Activated CD8-positive, alpha-beta memory T cell treated with anti-CD3 and anti-CD28 coated beads, Interleukin-2, amount 10 ng/mL, durations not matched to agents 7 days and 5 days (primary cell): ENCODE measurements at places on chromosomes 5 and 9. TPM values are rescaled to one million over a fixed set of nuclear protein-coding genes. Genes with fewer than 3 reads are reported as not detected.

- DNase-seq: no peak
These were observed 433.9 kb upstream of the SLC30A5 start for GRCh38 chr5:68659881-68660280.

DNA sequence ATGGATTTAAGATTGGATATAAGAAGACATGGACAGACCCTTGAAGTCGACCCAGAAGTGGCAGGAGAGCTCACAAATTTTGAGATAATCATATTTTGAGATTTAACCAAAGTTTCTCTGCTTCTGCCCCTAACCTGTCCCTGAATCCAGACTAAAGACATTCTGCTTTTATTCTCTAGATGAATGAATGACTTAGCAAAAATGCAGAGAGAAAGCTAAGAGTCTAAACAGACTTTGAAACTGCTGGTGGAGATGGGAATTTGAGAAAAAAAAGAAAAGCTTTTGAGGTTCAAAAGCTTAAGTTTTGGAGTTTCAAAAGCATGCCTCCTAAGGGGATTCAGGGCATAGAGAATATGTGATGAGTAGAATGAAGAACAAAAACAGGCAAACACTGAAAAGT lies 85.2 kb upstream of the KLF9 start:
- no peak for DNase-seq

DNA sequence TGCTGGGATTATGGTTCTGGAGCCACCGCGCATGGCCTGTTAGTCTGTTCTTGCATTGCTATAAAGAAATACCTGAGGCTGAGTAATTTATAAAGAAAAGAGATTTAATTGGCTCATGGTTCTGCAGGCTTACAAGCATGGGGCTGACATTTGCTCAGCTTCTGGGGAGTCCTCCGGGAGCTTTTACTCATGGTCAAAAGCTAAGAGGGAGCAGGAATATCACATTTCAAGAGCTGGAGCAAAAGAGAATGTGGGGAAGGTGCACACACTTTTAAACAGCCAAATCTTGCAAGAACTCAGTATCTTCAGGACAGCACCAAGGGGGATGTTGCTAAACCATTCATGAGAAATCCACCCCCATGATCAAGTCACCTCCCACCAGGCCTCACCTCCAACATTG lies 12.1 kb downstream of the JAK2 start:
- DNase-seq: no peak

GRCh38 chr5:87170799-87171198 lies 96.9 kb upstream of the RASA1 start:
- DNase-seq: no peak

GRCh38 chr5:109857405-109858031 lies 167.8 kb downstream of the MAN2A1 start:
- no peak for DNase-seq

- DNase-seq: no peak
These were observed 216.8 kb downstream of the SEMA5A start for GRCh38 chr5:9329125-9329524.

GRCh38 chr9:36276781-36277181 lies 18.5 kb upstream of the GNE start:
- DNase-seq: no peak

- no peak for DNase-seq
These were observed 86.4 kb downstream of the NR3C1 start for GRCh38 chr5:143316844-143317631.

DNA sequence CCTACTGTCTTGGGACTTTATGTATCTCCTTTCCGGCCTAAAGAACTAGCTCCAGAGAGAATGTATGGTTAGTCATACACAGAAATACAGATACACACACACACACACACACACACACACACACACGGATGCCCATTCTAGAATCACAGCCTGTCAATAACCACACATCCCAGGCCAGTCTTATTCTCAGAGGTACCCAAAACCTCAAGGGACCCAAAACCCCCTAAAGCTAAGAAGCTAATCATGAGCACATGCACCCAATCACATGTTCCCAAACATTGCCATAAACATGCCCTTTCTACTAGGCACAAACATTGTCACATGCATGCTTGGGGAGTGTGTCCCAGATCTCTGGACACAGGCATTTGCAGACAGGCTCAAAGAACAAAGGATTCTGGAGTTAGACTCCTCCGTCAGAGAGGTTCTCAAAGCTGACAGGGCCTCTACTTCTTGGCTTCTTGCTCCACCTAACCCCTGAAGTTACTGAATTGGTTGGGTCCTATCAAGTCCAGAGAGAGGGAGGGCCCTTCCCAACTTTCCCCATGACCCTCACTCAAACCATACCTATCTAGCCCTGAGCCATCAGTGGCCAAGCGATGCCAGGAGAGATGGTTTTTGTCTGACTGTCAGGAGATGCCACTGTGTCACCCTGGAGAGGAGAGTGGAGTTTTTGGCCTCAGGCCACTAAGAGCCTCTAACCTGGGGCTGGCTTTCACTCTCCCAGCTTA lies 78.7 kb downstream of the NRG2 start:
- DNase-seq: peak; percentile 25

DNA sequence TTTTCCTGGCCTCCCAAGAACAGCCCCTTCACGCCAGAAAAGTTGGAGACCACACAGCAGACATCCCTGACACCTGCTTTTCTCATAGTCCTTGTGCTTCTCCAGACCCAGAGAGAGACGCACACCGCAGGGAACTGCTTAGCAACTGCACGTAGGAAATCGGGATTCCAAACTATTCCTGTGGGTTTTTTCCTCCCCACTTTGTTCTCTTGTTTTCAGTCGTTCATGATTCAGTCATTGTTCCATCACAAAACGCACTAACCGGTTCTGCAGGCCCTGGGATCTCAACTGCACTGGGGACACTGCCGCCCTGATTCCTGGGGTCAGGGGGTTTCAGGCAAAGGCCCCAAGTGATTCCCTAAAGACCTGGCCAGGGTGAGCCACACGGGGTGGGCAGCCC lies 588.0 kb upstream of the KLF4 start:
- no peak for DNase-seq

DNA sequence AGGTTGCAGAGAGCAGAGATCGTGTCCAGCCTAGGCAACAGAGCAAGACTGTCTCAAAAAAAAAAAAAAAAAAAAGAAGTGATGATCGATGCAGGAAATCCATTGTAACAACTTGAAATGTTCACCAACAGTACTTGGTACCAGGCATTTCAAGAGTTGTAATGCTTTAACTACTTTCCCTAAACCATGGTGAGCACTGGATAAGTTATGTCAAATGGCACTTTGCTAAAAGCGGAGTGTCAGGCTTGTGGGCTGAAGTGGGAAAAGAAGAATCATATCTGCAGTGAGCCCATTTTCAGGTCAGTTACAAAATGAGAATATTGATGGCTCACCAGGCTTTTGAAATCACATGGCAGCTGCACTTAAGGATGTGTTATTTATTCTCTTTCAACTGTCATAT lies 202.2 kb downstream of the RFK start:
- no peak for DNase-seq

GRCh38 chr5:54469622-54470021 lies 14.1 kb downstream of the HSPB3 start:
- no peak for DNase-seq

DNA sequence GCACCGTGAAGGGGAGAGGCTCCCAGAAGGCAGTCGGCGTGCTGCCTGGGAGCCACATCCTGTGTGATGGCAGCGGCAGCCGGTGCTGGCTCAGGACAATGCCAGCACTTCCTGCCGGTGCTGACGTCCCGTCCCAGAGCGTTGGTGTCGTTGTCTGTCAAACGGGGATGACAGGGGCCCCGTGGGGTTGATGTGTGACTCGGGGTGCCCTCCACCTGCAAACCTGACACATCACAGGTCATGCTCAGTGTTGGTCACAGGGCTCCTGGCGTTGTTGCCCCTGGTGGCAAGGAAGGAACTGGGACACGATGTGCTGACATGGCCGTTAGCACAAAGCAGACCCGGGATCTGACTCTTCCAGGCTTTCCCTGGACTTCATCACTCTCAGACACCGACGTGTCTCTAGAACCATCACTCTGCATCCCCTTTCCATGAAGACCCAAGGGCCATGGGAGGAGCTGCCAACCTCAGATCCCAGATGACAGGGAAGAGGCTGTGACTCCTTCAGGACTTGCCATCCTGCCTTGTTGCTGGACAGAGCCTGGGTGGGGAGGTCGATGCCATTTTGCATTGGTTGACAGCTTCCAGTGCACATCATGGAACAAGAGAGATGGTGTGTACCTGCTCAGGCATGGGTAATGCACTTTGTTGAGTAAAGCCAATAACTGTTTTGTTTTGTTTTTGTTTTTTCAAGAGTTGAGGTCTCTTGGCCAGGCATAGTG lies 21.5 kb downstream of the PLPP7 start:
- DNase-seq: peak; percentile 82

GRCh38 chr5:150136305-150137167 lies 19.1 kb downstream of the PDGFRB start:
- DNase-seq: no peak

- DNase-seq: no peak
These were observed 37.9 kb downstream of the ARPC5L start for GRCh38 chr9:124899845-124900244.

GRCh38 chr5:154206311-154206710 lies 15.8 kb downstream of the GALNT10 start:
- DNase-seq: no peak

GRCh38 chr9:137275588-137276472 lies 1.7 kb upstream of the TOR4A start:
- DNase-seq: no peak

DNA sequence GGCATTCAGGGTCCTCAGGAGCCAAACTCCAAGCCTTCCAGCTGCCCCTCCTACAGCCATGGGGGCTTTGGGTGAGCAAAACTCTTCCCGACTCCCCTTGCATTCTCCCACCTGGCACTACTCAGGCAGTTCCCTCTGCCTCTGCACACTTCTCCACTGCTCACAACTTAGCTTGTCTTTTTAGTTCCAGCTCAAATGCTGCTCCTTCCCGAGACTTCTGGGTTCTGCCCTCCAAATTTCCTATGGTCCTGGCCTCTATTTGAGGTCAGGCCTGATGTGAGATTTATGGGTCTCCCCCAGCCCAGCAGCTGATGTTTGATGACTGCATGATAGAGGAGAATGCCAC lies 5.7 kb upstream of the SLC25A48 start:
- no peak for DNase-seq

GRCh38 chr5:150164211-150164980 lies 2.2 kb upstream of the CDX1 start:
- DNase-seq: no peak

DNA sequence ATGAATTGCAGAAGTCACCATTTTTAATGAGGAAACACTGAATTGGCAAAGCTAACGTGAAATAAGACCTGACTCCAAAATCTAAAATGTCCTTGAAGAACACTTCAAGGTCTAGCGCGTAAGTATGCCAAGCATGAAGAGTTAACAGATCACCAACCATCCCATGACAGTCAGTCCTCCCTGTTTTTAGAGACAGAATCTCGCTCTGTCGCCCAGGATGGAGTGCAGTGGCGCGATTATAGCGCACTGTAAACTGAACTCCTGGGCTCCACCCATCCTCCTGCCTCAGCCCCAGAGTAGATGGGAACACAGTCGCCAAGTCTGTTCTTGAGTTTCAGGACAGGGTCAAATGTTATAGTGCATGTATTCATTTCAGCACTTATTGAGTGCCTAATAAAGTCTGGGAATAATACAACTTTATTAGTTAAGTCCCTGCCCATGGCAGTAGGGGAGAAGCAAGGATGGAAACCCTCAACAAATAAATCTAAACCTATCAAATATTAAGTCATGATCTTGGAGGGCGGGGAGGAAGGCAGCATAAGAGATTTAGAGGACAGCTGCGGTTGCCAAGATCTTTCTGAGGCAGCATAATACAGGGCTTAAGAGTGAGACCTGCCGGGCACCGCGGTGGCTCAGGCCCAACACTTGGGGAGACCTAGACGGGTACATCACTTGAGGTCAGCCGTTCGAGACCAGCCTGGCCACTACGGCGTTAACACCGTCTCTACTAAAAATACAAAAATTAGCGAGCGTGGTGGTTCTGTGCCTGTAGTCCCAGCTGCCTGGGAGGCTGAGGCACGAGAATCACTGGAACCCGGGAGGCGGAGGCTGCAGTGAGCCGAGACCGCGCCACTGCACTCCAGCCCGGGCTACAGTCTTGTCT lies 1.1 kb downstream of the ATPSCKMT start:
- DNase-seq: peak; percentile 43

- DNase-seq: no peak
These were observed 47.0 kb downstream of the SLC44A1 start for GRCh38 chr9:105291422-105291859.

DNA sequence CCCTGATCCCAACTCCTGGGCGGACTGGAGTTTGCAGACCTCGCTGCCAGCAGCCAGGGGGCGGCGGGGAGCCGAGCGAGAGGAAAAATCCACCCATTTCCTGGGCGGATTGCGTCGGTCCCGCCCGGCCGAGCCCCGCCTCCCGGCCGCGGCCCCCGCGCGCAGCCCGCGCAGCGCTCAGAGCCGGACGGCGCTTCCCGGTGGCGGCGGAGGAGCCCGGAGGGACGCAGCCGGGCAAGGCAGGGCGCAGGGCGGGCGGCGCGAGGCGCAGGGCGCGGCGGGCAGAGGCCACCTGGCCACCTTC lies at the start of gene OLFM1:
Gene OLFM1 (plus strand): TSS at position 180 of the 304 bp plus-strand sequence. CDS start 322 bp downstream, outside the sequence.
- peak; percentile 49 for DNase-seq

The JAK2 gene
- 27.0 TPM for total RNA-seq

The DOK3 gene
- total RNA-seq: 5.7 TPM

The LURAP1L gene
- not detected for total RNA-seq

The TTC16 gene
- 1.2 TPM for total RNA-seq

The CDKN2B gene
- 0.93 TPM for total RNA-seq

The RETREG1 gene
- total RNA-seq: 30.3 TPM

The CDO1 gene
- not detected for total RNA-seq

The GNA14 gene
- not detected for total RNA-seq

The TAF11L10 gene
- total RNA-seq: not detected

The MYMK gene
- not detected for total RNA-seq

The MYO10 gene
- not detected for total RNA-seq

The PCDHB8 gene
- total RNA-seq: not detected
